ENCODE measurements at places on chromosomes 7 and 10.

DNA sequence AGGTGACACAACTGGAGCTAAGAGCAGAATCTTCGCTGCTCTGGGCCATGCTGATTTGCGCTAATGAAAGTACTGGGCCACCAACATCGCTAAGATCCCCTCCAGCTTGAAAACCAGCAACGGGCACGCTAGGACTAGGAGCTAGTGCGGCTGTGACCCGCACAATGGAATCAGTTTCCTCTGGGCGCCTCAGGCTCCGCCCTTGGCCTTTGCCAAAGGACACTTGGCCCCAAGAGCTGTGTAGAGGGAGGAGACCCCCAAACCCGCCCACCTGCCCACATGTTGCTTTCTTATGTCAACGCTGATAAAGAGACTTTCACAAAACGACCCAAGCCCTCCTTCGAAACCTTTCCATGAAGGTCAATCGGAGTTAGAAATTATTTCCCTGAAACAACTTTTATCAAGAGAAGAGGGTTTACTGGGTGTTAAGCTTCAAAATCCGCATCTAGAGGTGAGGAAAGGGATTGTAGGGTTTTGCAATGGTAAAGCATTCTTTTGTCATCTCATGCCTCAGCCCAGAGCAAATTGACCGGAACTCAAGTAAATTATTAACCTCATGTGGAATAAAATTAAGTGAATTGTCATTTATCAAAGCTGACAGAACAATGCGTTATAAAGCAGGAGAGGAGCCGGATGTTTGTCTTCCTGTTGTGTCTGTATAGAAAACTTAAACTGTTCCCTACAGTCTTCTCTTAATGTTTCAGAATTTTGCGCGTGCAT is 9.4 kb downstream of the ABCB5 start:
- DNase-seq, result no peak

DNA sequence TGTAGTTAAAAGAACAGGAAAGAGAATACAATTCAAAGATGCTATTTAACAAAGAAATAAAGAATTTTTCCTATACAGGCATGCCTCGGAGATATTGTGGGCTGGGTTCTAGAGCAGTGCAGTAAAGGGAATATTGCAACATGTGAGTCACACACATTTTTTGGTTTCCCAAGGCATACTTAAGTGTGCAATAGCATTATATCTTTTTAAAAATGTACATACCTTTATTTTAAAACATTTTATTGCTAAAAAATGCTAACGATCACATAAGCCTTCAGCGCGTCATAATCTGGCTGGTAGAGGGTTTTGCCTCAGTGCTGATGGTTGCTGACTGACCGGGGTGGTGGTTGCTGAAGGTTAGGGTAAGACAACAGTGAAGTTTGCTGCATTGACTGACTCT is 54.4 kb downstream of the ESYT2 start:
- DNase-seq, result no peak

- DNase-seq, result no peak
Measured at GRCh38 chr7:1977059-1977875, 255.5 kb downstream of the MAD1L1 start.

- DNase-seq, result no peak
Measured at GRCh38 chr7:50426280-50427045, 23.7 kb downstream of the FIGNL1 start.

- DNase-seq, result no peak
Measured at GRCh38 chr7:74224511-74224832, 14.7 kb downstream of the LAT2 start.

DNA sequence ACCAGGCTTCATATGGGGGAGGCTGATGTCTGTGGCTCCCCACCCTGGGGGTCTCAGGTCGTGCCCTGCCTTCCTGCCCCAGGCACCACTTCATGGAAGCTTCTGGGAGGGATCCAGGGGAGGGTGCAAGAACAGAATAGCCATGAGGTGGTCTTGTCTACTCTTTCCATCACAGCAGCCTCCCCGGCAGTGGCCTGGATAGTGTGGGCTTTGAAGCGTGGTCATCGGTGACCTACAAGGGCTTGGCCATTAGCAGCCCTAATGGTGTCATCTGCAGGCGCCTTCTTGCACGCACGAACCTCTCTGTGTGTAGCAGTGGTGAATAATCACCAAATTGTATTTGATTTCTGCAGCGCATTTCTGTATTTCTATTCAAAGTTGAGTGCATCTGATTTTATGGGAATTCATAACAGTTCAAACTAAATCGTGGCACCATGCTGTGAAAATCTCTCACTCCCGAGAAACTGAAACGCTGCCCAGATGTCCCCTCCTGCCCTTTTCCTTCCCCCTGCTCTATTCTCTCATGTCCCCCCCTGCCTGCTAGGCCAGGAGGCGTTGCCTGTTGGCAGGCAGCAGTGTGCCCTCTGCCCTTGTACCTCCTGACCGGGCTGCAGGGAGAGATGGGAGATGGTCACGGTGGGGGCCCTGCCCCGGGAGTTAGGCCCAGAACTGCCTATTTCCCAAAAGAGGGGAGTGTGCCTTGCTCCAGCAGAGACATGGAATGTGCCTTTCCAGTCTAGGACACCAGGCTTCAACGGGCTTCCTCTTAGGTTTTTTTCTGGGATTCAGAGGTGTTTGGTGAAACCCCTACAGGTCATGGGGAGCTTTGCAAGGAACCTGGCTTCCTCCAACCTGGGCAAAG is 34.8 kb downstream of the CDH23 start:
- no peak for DNase-seq

DNA sequence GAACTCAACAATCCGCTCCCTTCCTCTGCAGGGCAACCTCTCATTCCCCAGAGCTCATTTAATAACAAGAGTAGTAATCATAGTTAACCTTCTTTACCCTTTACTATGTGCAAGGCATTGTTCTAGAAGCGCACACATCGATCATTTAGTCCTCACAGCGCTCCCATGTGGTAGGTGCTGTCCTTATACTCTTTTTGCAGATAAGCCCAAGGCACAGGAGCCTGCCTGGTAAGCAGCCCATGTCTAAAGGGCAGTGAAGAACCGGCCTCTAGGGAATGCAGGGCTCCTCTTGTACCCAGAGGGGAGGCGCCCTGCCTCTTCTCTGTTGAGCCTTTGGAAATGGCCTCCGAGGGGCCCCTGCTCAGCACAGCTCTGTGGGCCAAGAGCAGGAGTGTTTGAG is 14.3 kb downstream of the CHST3 start:
- no peak for DNase-seq

- no peak for DNase-seq
Measured at GRCh38 chr10:83301732-83302131, 837.6 kb upstream of the GHITM start.

DNA sequence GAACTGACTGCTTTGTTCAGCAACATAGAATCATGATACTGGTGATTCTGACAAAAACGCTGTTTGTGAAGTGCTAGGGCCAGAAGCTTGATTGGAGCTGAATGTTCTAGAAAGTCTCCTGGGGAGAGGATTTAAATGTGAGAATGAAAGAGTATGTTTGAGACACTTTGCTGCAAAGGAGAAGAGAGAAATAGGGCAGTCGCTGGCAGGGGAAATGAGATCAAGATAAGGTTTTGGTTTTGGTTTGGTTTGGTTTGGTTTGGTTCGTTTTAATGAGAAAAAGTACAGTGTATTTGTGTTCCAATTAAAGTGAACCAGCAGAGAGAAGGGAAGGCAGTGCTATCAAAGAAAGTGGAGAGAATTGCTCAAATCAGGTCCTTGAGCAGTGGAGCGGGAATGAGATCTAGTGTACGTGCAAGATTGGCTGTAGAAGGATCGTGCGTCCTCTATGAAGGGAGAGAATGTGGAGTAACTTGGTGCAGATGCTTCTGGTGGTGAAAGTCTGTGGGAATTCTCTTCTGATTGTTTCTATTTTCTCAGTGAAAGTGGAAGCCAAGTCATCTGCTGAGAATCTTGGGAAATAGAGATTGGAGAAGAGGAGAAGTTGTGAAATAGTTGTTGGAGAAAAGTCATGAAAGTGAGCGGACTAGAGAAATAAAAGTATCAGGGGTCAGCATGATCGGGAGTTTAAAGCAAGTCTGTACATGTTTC is 270.5 kb downstream of the CCDC3 start:
- DNase-seq, result no peak

GRCh38 chr7:10998996-10999757 is 25.5 kb downstream of the PHF14 start:
- no peak for DNase-seq

DNA sequence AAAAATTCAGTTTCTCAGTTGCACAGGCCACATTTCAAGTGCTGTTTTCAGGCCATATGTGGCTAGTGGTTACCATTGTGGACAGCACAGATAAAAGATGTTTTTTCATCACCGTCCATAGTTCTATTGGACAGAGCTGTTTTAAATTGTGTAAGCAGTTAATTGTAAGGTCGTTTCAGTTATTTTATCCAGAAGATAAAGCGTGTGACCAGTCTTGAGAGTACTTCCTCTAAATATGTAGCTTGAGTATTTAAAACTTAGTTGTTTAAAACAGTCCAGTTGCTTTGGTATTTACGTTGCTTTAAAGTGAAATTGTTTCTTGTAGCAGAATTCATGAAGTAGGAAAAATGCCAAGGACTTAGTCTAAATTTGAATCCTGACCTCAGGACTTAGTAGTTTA is 66.9 kb downstream of the ZNRF2 start:
- DNase-seq, result no peak

GRCh38 chr10:125722811-125723210 is 3.3 kb downstream of the EDRF1 start:
- no peak for DNase-seq

DNA sequence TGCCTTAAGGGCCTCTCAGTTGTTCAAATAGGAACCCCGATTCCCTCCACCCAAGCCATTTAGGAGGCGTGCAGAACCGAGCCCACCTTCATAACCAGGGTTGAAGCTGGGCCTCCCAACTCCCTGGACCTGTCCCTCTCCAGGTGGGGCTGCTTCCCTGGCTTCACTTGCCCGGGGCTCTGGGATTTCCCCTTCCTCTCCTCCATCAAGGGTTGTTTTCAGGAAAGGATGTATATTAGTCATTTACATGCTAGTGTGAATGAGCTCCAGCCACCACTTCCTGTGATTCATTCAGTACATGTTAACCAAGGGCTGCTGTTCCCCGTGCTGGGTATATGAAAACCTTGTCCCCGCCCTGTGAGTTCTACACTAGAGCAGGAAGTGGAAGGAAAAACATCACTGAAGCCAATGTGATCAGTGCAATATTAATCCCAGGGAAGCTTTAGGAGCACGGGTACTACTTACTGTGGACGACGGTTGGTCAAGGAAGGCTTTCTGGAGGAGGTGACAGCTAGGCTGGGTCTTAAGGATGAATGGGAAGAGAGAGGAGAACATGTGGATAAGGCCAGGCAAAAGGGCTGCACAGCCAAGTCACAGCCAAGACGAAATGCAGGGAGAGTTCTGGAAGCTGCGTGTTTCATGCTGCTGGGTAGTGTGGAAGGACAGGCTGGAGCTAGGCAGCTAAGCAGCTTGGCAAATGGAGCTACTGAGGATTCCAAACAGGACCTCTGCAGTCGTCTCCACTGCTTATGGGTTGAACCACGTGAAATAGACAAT is 150.1 kb upstream of the SHH start:
- DNase-seq, result peak; percentile 16

- no peak for DNase-seq
Measured at GRCh38 chr7:8105449-8106095, 137.0 kb downstream of the GLCCI1 start.

- peak; percentile 90 for DNase-seq
Measured at GRCh38 chr10:80154978-80155695, 22.6 kb downstream of the PLAC9 start.

DNA sequence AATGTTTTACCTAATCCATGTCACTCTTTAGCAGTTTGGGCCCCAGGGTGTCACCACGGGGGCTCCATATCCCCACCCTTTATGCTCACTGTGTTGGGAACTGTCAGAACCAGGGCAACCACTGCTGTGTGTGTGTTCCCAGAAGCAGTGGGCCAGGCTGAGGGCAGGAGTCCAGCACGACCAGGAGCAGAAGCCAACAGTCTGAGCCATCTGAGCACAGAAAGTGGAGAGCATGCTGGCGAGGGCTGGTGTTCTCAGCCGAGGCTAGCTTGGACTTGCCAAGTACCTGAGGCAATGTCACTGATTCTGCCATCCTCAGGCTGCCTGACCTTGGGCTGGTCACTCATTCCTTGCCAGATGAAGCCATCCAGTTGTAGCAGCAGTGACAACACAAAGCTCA is 285.0 kb downstream of the BMPER start:
- no peak for DNase-seq

- peak; percentile 52 for DNase-seq
Measured at GRCh38 chr10:99661377-99661763, 2.1 kb downstream of the ENTPD7 start.

- no peak for DNase-seq
Measured at GRCh38 chr7:82210416-82211184, 233.0 kb downstream of the CACNA2D1 start.

DNA sequence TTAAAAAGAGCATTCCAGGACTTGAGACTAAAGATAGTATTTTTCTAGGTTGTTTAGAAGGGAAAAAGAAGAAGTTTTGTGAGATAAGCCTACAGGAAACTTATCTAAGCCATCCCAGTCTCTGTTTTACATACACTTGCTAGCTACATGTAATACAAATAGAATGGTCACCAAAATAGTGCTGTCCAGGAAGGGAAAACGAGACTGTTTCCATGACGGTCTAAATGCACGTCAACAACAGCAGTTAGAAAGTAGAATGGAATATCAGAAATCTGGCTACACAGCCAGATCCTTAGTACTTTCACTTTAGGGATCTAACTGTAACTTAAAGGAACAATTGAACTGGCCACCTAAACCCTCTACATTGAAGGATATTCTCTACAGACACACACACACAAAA is 117.6 kb downstream of the TSPAN12 start:
- DNase-seq, result no peak

GRCh38 chr7:117837841-117838240 is 35.4 kb downstream of the CTTNBP2 start:
- DNase-seq, result no peak

- DNase-seq, result no peak
Measured at GRCh38 chr10:8174762-8175161, 120.3 kb downstream of the GATA3 start.

- DNase-seq, result no peak
Measured at GRCh38 chr7:42611961-42612360, 299.9 kb downstream of the C7orf25 start.

- DNase-seq, result peak; percentile 10
Measured at GRCh38 chr10:97196223-97197029, 10.7 kb upstream of the SLIT1 start.

DNA sequence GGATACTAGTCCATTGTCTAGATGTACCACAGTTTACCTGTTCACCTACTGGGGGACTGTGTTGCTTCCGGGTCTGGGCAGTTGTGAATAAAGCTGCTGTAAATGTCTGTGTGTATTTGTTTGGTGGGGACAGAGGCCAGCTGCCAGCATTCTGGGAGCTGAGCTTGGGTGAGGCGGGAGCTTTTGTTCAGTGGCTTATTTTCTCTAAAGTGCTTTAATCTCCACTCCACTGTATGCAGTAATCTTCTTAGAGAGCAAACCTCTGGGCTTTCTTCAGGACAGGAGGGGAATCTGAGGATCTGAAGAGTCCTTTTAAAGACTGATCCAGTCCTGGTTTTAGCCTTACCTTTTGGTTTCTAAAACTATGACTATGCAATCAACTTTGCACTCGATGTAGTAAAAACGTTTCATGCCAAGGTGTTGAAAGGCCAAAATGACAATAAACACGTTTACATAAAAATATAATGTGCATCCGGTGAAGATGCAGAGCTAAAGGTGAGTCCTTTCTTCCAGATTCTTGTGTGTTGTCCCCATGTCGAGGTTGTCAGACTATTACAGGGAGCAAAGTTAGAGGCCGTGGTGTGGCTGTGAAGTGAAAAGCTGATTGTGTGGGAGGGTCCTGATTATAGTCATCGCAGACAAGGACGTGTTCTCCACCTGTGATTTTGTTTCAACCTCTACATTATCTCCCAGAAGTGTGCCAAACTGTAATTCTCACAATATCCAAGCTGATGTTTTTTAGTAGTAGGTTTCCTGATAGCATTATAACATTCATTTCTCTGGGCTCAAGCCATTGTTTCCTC is 279.8 kb downstream of the CAMK1D start:
- no peak for DNase-seq

GRCh38 chr10:90911133-90912051 is 9.5 kb downstream of the ANKRD1 start:
- peak; percentile 56 for DNase-seq
